ENCODE measurements at places on chromosomes 7 and 10.

GRCh38 chr10:44282626-44283300 is 102.1 kb downstream of the CXCL12 start:
- DNase-seq: no peak

- no peak for DNase-seq
Measured at GRCh38 chr7:44059219-44060090, 5.9 kb downstream of the PGAM2 start.

DNA sequence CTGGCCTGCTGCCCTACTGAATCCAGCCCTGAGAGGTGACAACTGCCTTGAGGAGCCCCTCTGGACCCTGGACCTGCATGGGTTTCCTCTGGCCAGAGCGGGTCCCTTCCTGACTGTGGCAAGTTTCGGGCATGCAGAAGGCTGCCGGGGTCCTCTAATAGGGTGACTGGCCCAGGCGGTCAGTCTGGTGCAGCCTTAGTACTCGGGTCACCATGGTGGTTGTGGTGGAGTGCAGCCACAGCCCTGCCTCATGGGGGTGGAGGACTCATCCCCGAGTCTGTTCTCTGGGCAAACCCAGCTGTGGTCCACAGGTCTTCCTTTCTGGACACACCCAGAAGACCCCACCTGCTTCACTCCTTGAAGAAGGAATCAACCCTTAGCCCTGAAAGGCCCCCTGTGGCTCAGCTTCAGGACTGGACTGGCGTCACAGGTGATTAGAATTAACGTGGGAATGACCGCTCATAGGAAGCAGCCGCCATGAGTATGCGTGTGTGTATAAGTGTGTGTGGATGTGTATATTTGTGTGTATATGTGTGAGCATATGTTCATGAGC is 28.7 kb downstream of the RAMP3 start:
- no peak for DNase-seq

DNA sequence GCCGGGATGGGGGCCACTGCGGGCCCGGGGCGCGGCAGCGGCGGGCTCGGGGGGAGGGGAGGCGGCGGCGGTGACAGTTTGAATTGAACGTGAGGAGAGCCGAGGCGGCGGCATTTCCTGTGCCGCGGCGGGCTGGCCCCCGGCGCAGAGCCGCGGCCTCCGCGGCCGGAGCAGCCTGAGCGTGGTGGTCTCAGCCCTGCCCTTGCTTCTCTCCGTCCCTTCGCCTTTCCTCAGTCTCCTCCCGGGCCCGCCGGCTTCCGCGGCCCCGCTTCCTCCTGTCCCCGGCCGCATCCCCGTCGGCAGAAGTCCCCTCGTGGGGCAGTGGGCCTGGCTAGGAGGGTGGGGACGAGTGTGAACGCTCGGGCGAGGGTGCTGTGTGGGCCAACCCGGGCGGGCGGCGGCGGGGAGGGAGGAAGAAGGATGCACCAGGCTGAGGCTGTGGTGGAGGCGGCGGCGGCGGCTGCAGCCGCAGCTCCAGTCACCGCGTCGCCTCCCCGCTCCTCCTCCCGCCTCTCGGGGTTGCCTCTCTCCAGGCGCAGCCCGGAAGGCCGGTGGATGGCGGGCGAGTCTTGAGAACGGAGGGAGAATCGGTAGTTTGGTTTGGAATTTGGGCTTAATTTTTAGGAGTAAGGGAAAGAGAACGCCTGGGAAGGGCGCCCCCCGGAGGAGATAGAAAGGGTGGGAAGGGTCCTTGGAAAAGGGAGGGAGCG is 690 bp downstream of the SEPTIN7 start:
- peak; percentile 78 for DNase-seq

GRCh38 chr7:14095233-14095950 is 105.9 kb upstream of the ETV1 start:
- no peak for DNase-seq

GRCh38 chr7:94888551-94888950 is 18.8 kb upstream of the PPP1R9A start:
- DNase-seq: peak; percentile 36

- no peak for DNase-seq
Measured at GRCh38 chr10:49302088-49302487, 3.1 kb downstream of the C10orf71 start.

DNA sequence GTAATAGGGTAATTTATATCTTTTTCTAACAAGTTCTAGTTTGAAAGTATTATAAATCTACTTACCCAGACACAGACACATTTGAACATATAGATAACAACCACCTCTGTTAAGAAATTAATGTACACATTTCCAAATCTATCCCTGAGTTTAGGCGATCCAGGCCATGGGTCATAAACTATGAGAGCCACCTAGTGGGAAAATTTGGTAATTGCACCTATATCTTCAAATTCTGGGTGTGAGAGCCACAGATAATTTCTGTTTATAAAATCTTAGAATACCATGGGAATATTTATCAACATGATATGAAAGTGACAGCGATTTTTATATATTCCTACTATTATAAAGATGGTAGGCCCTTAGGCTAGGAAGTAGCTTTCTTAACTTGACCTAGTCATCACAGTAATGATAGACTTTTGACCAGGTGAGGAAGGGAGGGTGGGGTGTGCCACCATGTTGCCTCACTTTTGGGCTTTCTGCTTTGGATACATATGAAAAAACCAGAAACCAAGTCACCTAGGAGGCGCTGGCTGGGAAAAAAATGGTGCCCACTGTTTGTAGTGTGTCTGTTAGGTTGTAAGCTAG is 8.0 kb upstream of the EPHA1 start:
- peak; percentile 71 for DNase-seq

GRCh38 chr7:80619741-80620140 is 18.7 kb upstream of the CD36 start:
- DNase-seq: no peak

DNA sequence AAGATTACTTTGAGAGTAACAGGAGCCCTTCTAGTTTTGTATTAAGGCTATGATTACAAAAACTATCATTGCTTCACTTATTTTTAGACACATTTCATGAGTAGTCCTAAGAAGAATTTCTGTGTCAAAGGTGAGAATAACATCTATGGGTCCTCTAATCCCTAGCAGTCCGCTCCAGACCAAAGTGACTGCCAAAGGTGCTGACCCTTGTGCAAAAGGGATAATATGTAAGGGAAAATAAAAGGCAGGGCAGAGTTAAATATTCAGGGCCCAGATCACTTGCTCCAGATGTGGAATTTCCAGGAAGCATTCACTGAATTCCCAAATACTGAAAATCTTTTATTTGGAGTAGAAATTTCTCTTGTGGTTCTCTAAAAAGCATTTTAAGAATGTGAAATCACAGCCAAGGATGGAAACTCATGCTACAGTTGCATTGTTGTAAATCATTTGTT is 29.3 kb downstream of the RHOBTB1 start:
- no peak for DNase-seq

GRCh38 chr7:21338728-21339164 is 89.1 kb upstream of the SP4 start:
- no peak for DNase-seq

DNA sequence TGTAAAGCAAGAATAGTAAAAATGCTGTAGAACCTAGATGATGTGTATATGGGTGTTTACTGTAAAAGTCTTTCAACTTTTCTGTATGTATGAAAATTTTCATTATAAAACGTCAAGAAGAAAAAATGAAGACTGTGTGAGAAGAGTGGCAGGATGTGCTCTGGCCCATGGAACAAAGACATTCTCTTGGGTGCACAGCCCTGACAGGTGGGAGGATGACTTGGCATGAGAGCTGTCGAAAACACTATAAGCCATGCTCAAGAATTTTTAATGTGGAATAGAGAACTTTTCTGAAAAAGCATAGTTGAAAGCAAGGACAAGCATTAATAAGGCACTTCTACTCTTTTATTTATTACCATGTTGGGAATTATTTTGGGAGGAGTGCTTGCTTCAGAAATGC is 184.1 kb upstream of the PRR15 start:
- no peak for DNase-seq

DNA sequence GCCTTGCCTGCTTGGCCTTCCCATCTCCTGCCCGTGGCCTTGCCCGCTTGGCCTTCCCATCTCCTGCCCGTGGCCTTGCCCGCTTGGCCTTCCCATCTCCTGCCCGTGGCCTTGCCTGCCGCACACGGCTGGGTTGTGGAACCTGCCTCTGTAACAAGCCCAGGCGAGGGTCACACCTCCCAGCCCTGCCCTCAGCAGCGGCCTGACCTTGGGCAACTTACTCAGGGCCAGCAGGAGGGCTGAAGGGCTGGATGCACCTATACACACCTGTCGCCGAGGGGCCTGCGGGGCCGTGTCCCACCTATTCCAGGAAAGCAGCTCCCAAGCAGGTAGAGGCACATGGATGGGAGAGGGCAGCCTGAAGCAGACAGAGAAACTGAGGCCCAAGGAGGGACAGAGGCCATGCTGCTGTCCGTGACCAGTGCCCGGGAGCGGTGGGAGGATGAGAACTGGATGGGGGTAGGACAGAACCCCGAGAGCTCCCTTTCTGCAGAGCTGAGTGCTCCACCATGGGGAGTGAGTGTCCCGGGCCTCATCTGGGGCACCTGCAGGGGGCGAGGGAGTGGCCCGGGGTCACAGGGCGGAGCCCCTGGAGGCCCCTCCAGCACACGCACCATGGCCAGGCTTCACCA is 277.6 kb downstream of the ELFN1 start:
- DNase-seq: no peak

GRCh38 chr7:42068554-42069280 is 168.3 kb downstream of the GLI3 start:
- no peak for DNase-seq

DNA sequence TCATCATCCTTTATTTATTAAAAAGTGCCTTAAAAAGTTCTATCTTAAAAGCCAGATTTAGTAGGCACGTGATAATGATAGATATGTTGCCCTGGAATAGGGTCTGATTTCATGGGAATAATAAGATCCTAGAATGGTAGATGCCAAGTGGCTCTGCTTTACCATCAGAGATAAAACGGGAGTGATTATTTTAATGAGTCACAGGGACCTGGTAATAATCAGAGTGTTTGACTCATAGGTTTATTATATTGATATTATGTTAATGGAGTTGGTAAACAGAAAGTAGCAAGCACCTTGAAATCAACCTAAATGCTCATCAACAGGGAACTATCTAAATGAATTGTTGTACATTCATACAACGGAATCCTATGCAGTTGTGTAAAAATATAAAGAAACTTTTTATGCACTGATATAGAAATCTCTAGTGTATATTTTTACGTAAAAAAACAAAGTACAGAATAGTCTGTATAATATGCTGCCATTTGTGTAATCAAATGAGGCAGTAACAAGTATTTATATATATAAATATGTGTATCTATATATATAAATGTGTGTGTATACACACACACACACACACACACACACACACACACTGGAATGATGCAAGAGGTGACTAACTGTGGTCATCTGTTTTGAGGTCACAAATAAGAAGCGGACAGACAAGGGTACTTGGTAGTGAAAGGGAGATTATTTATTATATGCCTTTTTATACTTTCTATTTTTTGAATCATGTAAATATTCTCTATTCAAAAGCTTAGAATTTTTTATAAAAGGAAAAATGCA is 78.6 kb upstream of the DYNC1I1 start:
- no peak for DNase-seq

- no peak for DNase-seq
Measured at GRCh38 chr7:29342761-29343160, 148.2 kb downstream of the CHN2 start.

GRCh38 chr7:151494298-151495284 is 25.1 kb downstream of the RHEB start:
- no peak for DNase-seq

- DNase-seq: no peak
Measured at GRCh38 chr10:18886102-18886501, 162.5 kb upstream of the MALRD1 start.

DNA sequence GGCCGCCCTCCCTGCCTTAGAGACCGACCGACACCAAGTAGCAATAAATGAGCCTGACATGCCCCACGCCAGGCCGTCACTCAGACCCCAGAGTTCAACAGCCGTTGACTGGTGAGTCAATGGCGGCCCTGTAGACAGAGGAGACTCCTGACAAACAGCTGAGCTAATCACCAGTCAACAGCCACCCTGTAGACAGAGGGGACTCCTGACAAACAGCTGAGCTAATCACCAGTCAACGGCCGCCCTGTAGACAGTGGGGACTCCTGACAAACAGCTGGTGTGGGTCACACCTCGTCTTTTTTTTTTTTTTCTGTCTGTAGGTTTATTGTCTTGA is 16.9 kb upstream of the KNDC1 start:
- DNase-seq: no peak

- peak; percentile 95 for DNase-seq
Measured at GRCh38 chr7:41705109-41705901, 2.4 kb upstream of the INHBA start.

- peak; percentile 32 for DNase-seq
Measured at GRCh38 chr10:100509241-100509840, 10.3 kb downstream of the SEC31B start.

DNA sequence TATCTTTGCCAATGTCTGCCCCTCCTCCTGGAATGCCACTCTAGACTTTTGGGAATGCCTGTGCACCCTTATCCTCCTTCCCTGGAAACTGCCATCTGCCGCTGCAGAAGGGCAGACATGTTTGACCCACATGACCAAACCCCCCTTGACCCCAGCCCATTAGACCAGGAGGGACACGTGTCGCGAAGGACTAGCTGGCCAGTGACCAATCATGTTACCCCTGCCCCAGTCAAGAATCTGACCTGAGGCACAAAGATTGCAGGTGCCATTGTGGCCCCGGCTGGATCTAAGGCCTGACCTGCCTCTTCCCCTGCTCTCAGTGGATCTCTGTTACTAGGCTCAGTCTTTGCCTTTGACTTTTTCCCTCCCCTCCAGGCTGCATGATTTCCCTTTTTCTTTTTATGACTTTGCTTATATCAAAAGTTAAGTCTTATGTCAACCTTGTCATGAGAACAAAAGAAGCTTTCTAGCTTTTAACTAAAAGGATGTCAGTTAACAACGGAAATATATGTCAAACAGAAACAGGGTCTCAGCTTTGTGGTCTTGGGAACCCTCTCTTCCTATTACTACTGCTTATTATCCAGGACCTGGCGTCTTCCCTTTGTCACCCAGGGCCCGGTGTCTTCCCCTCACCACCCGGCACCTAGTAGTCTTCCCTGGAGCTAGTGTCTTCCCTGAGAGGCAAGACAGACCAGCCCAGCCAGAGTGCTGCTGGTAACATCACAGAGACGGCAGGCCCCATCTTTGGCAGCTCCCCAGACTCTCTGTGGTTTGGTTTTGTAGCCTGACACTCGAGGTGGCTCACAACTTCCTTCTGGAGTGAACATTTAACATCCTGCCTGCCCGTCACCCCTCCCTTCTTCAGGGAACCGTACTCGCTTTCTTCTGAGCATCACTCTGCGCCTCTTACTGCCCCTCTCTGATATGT is 24.4 kb upstream of the PPIF start:
- DNase-seq: no peak

DNA sequence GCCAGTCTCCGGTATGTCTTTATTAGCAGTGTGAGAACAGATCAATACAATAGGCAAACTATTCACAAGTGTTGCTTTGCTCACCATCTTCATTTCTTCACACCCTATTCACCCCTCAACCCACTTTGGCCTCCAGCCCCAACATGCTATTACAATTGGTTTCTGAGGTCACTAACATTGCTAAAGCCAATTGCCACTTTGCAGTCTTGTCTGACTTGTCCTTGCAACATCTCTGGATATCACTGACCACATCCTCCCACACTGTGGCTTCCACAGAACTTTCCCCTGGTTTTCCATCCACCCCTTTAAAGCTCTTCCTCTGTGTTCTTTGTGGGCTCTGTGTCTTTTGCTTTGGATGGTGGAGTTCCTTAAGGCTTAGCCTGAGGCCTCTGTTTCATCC is 5.2 kb upstream of the APBB1IP start:
- no peak for DNase-seq

GRCh38 chr7:822692-823276 is 9.5 kb upstream of the SUN1 start:
- DNase-seq: no peak
